ENCODE measurements at places on chromosomes 6 and 20. TPM values are rescaled to one million over a fixed set of nuclear protein-coding genes. Genes with fewer than 3 reads are reported as not detected.

Gene ADGRG6
- 83.6 TPM for total RNA-seq

Gene ZNF165
- 8.6 TPM for total RNA-seq

Gene NRM
- 16.0 TPM for total RNA-seq

Gene GGTLC1
- total RNA-seq: not detected

Gene SLC17A5
- total RNA-seq: 20.5 TPM

Gene WFDC2
- total RNA-seq: not detected

Gene CST5
- total RNA-seq: not detected

Gene ATG5
- total RNA-seq: 56.8 TPM

Gene KCNQ5
- total RNA-seq: not detected

Gene APCDD1L
- total RNA-seq: not detected

Gene C20orf204
- total RNA-seq: 36.8 TPM

Gene ADGRF1
- not detected for total RNA-seq

Gene FAM83B
- total RNA-seq: not detected

Gene CENPB
- total RNA-seq: 54.5 TPM

Gene SAPCD1
- total RNA-seq: 2.5 TPM

Gene TP53TG5
- not detected for total RNA-seq

Gene CLPSL2
- not detected for total RNA-seq

Gene MUC22
- not detected for total RNA-seq

Gene CSNK2A1
- 231 TPM for total RNA-seq

Gene SEL1L2
- total RNA-seq: not detected

Gene MROH8
- 5.5 TPM for total RNA-seq

Gene GSTA2
- 13.7 TPM for total RNA-seq

Gene TGM3
- not detected for total RNA-seq

Gene HSPA1L
- total RNA-seq: 0.55 TPM

Gene TMEM217
- total RNA-seq: 1.6 TPM

Gene SNAI1
- 1.3 TPM for total RNA-seq

Gene LY6G6D
- total RNA-seq: not detected

Gene PERP
- 26.0 TPM for total RNA-seq

Gene KHDC1L
- total RNA-seq: not detected

Gene IP6K3
- 0.44 TPM for total RNA-seq

Gene PRICKLE4
- total RNA-seq: not detected

Gene PHACTR1
- not detected for total RNA-seq

Gene RAET1L
- total RNA-seq: not detected

Gene KIAA1755
- 0.04 TPM for total RNA-seq

Gene PRR18
- 0.04 TPM for total RNA-seq

Gene DST
- 61.7 TPM for total RNA-seq

Gene CRISP3
- not detected for total RNA-seq

Gene CD24
- total RNA-seq: 11.3 TPM

Gene C6orf58
- total RNA-seq: not detected

Gene RNF39
- 0.13 TPM for total RNA-seq

Gene PTPRA
- 47.2 TPM for total RNA-seq

Gene TPX2
- total RNA-seq: 190 TPM

Gene ARMC2
- total RNA-seq: 4.4 TPM

Gene HDGFL1
- total RNA-seq: not detected

Gene ANKRD66
- total RNA-seq: not detected

Gene LGSN
- 0.53 TPM for total RNA-seq

Gene ID4
- total RNA-seq: 0.44 TPM
